RKO (cell line): ENCODE measurements at places on chromosomes 2 and 18.

- DNase-seq: peak; percentile 61
These were observed 79.7 kb upstream of the IGFBP5 start for GRCh38 chr2:216775043-216775453.

DNA sequence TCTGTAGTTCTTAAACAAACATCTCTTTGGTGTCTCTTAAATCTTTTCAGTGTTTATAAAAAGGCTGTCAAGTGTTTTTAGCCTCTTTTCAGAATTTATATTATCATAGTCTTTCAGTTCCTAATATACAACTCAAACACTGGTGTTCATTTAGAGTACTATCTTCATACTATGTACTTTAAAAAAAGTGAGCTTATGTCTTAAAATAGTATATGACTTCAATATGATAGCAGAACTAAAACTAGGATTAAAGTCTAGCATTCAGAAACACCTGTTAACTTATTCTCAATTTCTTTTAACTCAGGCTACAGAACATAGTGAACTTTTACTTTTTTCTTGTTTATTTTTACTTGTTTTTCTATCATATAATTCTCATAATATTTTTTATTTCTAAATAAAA lies 14.7 kb upstream of the IKZF2 start:
- DNase-seq: no peak

GRCh38 chr18:9916808-9917207 lies 3.0 kb downstream of the VAPA start:
- DNase-seq: no peak

DNA sequence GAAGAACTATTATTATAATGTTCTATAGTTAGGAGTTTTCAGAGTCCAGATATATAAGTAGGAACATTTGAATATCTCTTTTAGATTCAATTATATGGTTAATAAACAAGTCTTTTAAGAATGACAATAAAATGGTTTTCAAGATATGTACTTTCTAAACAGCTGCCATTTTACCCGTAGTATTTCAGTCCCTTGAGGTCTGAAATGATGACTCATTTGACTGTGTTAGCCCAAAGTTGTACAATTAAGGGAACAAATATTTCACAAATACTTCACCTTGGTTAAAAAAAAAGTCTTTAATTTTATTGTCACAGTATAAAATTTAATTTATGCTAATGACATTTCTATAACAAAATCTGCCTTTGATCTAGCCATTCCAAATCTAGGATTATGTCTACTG lies 91.6 kb upstream of the TANK start:
- DNase-seq: no peak

DNA sequence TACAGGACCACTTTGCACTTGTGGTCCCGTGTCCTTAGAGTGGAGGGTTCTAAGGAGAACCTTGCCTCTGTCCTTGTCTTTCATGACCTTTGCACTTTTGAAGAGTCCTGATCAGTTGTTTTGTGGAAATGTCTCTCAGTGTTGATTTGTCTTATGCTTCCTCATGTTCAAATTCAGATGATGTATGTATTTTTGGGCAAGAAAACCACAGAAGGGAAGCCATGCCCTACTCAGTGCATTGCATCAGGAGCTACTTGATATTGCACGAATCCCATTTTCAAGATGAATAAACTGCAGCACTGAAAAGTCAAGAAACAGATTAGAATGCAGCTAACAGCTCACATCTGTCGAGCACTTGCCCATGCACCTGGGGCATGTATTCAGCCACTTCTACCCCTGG lies 152.2 kb downstream of the INHBB start:
- no peak for DNase-seq

DNA sequence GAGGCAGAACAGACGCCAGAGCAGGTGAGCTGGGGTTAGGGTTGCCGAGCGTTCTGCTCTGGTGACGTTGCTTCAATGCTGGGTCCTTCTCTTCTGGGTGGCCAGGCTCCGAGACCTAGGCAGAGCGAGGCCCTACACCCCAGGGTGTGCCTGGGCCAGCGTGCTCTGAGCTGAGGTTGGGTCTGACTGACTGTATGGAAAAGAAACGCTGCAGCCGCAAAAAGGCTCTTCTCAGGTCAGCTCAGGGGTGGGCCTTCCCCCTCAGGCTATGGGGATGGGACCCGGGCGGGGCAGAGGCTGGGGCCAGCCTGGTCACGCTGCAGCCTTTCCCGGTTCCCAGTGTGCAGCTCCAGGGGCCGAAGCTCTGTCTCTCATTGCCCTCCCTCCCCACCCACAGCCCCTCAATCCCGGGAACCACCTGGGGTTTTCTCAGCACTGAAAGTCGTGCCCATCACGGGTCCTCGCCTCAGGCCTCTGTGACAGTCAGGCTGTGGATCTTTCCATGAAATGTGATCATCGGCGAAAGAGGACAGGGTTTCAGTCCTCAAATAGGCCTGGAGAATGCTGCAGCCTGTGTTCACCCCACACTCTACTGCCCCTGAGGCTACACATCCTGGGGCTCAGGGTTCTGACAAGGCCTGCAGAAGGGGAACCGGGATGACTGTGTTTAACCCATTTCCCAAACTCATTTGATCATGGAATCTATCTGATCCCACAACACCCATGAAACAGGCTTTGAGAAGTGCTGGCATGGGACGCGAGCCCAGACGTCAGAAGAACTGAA lies 19.4 kb downstream of the CYP26B1 start:
- no peak for DNase-seq

GRCh38 chr18:43572163-43572562 lies 294.9 kb upstream of the SYT4 start:
- DNase-seq: no peak

- no peak for DNase-seq
These were observed 283.2 kb downstream of the MREG start for GRCh38 chr2:215729985-215730620.

GRCh38 chr18:45324495-45325113 lies 290.7 kb upstream of the SLC14A2 start:
- DNase-seq: no peak

GRCh38 chr2:8566155-8566670 lies 115.6 kb upstream of the ID2 start:
- DNase-seq: no peak

- DNase-seq: no peak
These were observed 132.3 kb upstream of the DLX2 start for GRCh38 chr2:172234716-172235691.
